Osteocyte (in vitro differentiated cells): ENCODE measurements at places on chromosomes 12 and 14. TPM values are rescaled to one million over a fixed set of nuclear protein-coding genes. Genes with fewer than 3 reads are reported as not detected.

Gene PZP
- not detected in 2 replicates for total RNA-seq

Gene TAS2R42
- not detected in 2 replicates for total RNA-seq

Gene BEGAIN
- 7.0 and 8.5 TPM in 2 replicates for total RNA-seq

Gene TMEM52B
- not detected in 2 replicates for total RNA-seq

Gene CHFR
- 58.4 and 63.3 TPM in 2 replicates for total RNA-seq

Gene KCNMB4
- 1.1 and 1.5 TPM in 2 replicates for total RNA-seq

Gene SLC38A4
- total RNA-seq, result 11.4 TPM in 2 replicates

Gene KRT3
- total RNA-seq, result not detected in 2 replicates

Gene SLC35F4
- not detected in 2 replicates for total RNA-seq

Gene TMEM179
- not detected in 2 replicates for total RNA-seq

DNA sequence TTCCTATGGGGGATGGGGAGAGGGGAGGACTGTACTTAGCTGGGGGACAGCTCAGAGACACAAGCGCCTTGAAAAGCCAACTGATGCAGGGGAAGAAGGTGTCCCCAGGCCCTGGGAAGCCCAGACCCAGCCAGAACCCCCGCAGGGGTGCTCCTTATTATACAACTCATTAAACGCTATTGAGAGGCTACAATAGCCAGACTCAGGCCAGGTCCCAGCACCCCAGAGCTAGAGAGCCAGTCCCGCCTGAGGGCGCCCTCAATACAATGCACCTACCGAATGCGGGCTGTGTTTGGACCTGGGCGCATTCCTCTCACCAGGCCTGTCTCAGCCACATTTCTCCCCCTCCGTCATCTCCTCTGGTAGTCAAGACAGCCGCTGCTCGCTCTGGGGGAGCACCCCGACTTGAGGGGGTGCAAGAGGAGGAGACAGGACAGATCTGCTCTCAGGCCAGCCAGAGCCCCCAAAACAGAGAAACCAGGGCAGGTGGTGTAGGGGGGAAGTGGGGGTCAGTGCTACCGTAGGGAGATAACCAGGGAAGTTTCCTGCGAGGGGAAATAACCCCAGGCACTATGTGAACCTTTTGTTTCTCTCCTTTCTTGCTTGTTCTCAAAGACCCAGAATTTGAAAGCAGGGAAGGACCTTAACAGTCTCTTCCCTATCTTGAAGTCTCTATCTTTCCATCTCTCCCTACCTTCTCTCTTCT is 6.1 kb upstream of the ASIC1 start:
- DNase-seq, result no peak

DNA sequence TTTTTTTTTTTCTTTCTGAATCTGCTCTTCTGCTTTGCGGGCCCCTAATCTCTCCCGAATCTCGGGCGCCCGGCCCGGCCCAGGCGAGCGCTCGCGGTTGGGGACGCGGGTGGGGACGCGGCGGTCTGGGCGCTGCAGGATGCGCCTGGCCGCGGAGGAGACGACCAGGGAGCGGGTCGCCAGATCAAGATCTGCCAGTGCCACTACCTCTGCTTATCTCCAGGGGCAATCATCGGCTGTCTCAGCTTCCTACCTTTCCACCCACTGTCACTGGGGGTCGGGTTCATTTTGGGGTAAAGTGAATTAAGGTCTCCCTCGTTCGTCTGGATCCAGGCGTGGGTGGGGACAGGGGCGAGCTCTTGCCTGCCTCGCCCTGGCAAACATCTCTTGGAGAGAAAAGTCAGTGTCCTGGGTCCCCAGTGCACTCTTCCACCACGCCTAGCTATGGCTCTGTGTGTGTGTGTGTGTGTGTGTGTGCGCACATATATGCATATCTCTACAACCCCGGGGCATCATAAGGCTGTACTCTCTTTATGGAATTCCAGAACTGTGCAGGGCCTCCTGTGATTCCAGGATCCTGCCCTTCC is 422.3 kb downstream of the VRK1 start:
- DNase-seq, result no peak

DNA sequence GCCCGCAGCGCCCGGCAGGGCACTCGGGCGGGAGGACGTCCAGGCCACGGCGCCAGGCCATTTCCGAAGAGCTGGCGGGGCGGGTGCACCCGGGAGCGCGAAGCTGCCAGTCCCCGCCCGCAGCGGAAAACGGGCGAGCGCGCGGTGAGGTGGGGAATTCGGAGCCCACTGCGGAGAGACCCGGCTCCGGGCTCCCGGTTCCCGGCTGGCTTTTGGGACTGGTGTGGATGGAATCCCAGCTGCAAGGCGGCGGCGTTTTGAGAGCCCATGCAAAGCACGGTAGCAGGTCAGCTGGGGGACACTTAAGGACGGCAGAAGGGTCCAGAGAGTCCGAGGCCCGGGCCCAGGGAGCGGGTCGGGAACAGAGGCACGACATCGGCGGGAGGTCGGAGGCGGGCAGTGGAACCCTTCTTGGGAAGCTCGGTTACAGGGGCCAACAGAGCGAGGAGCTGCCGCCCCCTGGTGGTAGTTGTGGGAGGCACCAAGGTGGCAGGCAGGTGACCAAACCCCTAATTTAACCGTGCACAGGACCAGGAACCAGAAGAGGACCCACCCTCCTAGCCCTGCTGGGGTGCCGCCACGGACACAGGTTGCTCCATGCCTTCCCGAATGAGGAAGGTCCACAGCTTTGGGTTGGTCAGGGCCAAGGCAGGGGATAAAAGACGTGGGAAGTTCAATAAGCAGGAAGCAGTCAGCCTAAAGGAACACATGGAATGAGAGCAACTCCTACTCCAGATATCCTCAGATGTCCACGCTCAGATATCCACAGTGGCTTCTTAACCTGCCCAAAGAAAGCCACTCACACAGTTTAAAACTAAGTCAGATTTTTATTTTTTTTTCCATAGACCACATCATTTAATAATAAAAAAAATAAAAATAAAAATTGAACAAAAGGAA is 685 bp upstream of the CDH24 start:
- peak; percentile 95 for DNase-seq

DNA sequence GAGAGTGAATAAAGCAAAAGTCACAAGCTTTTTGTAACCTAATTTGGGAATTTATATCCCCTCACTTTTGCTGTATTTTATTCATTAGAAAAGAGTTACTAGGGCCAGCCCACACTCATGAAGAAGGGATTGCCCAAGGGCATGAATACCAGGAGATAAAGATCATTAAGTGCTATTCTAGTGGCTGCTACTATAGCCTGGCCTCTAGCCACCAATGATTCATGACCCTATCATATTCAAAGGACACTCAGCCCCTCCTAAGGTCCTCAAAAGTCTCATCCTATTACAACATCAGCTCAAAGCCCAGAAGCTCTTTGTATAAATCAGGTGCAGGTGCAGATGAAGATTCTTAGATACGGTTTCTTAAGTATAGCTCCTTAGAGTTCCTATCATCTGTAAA is 518.1 kb downstream of the TRHDE start:
- no peak for DNase-seq

GRCh38 chr12:6059221-6059620 is 65.2 kb downstream of the VWF start:
- no peak for DNase-seq

DNA sequence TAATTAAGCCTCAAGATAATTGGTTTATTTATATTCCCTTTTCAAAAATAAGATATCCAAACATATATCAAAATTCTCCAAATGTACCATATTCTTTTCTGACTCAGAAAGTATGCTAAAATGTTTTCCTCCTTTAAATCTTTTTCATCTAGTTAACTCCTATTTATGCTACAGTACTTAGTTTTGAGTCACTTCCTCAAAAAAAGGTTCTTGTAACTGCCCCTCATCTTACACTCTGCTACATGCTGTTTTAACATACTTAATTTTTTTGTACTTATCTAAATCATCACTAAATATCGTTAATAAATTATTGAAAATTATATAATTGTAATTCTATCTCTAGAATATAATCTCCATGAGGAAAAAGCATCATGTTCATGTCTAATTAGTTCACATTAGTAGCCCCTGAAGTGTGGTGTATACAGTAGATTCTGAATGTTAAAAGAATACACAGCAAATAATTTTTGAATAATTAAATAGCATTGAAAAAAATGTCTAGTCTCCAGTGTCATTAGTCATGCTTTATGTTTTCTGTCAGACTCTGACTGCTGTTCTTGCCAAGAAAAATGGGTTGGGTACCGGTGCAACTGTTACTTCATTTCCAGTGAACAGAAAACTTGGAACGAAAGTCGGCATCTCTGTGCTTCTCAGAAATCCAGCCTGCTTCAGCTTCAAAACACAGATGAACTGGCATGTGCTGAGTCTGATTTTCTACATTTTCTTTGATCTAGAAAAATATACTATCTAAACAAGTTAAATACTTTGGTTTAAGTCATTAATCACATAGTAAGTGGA is 3.5 kb downstream of the KLRD1 start:
- no peak for DNase-seq

DNA sequence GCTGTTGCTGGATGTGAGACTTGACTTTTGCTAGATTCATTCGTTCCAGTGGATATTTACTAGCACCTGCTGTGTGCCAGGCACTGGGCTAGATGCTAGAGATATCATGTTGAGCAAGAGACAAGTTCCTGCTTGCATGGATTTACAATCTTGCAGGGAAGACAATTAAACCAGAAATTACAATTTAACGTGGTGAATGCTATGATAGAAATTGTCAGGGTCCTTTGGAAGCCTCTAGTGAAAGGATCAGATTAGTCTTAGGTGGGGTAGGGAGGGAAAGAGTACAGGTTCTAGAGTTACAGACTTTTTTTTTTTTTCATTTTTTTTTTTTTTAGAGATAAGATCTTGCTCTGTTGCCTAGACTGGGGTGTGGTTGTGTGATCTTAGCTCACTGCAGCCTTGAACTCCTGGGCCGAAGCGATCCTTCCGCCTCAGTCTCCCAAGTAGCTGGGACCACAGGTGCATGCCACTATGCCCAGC is 36.7 kb downstream of the SPATS2 start:
- no peak for DNase-seq

DNA sequence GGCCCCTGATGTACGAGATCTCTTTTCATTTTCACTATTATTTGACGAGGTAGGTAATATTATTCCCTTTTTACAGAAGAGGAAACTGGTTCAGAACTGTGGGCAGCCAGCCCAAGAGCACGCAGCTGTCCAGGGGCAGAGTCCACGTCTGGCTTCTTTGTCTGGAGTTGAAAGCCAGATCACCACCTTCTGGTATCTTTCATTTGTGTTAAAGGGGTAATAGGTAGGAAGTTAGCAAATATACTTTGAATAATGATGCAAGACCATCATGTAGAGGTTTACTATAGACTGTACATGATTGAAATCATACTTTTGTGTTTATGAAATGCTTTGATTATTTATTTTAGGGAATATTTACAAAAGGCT is 144.1 kb upstream of the AMIGO2 start:
- no peak for DNase-seq

- no peak for DNase-seq
Observed at GRCh38 chr14:75783184-75783583, 122.1 kb downstream of the TTLL5 start.

GRCh38 chr14:24316597-24316950 is 5.3 kb downstream of the LTB4R start:
- no peak for DNase-seq

- DNase-seq, result no peak
Observed at GRCh38 chr12:32145096-32145495, 38.4 kb downstream of the BICD1 start.

DNA sequence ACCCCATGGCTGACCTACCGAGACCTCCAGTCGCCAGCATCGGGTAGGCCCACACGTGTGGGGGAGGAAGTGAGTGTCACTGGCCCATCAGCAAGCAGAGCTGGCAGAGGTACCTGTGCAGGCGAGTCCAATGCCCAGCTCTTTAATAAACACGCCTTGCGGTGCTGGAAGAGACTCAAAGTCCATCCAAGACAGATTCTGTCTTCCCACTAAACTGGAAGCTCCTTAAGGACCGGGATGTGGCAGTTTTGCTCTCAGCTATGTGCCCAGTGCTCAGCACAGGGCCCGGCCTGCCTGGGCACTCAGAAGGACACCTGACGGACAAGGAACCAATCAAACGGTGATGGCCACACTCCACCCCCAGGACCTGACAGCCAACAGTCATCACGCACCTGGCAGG is 65.0 kb downstream of the ITPK1 start:
- no peak for DNase-seq

DNA sequence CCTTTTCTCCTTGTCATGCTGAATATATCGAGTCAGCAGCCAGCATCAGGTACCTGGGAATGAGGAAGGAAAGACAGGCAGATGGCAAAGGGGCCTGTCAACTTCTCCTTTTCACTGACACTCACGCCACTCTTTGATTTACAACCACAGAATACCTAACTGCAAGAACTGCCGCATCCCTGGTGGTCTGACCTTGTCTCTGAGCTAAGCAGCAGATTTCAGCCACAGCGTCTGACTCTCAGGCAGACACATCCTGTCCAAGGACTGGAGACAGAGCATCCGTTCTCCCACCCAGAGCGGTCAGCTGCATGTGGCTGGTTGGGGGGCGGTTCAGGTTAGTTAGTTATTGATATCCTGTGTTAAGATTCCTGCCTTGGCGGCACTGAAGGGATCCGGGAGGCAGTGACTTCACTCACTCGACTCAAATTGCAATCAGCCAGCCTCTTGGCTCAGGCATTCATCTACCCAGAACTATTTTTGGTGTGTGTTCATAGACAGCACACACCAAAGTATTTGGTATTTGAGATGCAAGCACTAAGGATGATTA is 11.2 kb upstream of the MAP1LC3B2 start:
- DNase-seq, result no peak
